RPMI8226 (cell line): ENCODE measurements at places on chromosomes 5 and 9.

DNA sequence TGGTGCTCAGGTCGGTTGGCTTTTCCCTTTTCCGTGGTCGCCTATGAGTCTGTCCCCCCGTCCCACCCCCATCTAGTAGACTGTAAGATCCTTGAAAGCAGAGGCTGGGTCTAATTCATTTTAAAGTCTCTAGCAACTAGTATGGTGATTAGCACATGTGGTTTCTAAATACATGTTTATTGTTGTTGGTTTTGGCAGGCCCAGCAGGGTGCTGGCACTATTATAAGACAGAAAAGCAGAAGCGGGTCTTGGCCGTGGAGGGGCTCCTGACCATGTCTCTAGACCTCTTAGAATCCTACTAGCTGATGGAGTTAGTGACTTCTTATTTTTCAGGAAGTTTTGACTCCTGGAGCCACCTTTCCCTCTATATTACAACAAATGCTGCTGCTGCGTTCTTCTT is 61.5 kb upstream of the TNFSF8 start:
- no peak for DNase-seq

DNA sequence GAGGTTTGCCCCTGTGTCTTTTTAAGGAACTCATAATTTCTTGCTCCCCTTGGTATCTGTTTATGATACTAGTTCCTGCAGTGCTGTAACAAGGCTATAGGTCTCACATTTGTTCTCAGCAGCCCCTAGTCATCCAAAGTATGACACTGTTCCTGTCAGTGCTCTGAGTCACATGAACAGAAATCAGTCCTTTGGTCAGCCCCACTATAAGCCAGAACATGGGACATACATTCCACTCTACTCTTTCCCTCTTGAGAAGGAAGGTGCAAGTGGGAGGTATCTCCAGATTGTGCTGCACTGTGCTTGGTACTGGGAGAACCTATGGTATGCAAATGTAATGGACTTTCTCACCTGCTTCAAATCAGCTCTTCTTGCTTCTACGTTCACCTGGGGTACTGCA is 87.0 kb downstream of the IARS1 start:
- DNase-seq, result no peak

DNA sequence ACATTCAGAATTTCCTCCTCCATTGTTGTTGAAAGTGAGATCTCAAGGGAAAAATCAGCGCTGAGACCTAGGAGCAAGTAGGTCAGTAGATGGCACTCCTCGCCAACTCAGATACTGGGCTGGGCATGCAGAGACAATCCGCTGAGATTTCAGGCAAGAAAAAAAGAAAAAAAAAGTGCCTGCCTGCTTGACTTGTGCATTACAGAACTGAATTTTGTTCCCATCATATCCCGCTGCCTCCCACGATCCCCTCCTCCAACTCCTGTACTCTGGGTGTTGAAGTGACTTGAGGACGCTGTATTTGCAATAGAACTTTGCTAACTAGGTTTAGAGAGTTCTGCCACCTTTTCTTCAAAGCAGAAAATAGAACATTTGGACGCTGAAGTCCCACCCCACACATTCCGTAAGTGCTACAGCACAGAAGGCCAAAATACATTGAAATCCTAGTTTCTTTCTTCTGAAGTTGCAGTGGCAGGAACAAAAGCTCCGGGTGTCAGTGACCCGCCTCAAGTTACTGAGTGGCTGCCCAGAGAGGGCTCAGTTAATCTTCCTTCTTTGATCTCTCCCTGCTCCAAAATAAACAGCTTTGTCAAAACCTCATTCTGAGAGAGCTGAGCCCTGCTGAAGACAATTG is 265.8 kb downstream of the MLLT3 start:
- DNase-seq, result peak; percentile 46

GRCh38 chr9:117097761-117098160 is 317.1 kb downstream of the ASTN2 start:
- DNase-seq, result no peak

- no peak for DNase-seq
Measured at GRCh38 chr9:35728041-35728971, 3.7 kb downstream of the TLN1 start.

GRCh38 chr9:136629879-136630661 is 32.6 kb upstream of the EGFL7 start:
- DNase-seq, result peak; percentile 79

DNA sequence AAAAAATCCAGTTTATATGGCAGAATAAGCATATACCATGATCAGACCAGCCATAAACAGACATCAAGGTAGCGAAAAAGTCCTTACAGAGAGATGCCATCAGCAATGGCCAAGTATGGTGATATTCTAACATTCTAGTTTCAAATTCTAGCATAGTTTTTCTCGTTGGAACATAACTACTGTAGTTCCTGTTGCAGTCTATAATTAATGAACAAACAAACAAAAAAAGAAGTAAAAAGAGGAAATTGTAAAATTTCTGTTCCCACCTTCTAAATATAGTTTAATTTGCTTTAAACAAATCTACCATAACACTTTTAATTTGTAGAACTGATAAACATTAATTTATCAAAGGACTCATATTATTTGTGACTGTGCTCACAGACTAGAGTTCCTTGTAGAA is 9.9 kb upstream of the CD180 start:
- DNase-seq, result no peak

GRCh38 chr5:167949435-167949834 is 342.0 kb upstream of the WWC1 start:
- DNase-seq, result no peak

DNA sequence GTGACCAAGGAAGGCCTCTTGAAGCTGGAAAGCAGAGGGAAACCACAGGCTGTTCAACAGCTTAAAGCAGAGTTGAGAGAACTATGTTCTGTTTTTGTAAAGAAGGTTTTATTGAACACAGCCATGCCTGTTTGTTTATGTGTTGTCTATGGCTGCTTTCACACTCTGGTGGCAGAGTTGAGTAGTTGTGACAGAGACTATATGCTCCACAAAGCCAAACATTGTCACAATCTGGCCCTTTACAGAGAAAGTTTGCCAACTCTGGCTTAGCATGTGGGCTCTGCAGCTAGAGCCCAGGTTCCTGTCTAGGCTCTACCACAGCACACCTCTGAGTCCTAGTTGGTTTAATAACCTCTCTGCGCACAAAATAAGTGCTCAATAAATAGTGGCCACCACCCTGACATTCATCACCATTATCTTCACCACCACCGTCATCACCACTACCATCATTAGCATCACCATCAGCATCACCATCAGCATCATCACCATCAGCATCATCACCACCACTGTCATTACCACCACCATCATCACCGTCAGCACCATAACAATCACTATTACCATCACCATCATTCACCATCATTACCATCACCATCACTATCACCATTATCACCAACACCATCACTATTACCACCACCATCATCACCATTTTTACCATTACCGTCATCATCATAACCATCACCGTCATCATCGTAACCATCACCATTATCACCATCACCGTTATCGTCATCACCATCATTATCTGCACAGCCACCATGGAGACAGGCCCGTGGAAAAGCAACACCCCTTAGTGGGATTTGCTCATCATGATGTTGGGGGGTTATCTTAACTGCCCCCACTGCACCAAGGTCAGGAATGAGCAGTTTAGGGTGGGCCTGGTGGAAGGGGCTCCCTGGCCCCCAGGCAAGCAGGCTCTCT is 18.3 kb downstream of the AKNA start:
- no peak for DNase-seq

DNA sequence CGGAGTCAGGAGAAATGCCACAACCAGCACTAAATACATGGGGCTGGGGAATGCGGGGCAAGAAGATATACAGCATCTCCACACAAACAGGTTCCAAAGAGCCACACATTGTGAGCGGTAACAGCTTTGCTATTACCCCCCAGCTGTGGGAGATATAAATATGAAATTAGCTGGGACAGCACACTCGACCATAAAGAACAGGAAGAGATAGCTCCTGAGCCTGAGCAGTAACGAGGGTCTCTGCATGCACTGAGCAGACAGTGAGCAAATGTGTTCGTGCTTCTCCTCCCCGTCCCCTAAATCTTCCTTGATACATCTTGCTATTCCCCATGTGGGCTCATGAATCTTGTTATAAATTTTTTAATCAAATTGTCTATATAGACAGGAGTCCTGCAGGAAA is 53.1 kb downstream of the ADAMTS2 start:
- no peak for DNase-seq

DNA sequence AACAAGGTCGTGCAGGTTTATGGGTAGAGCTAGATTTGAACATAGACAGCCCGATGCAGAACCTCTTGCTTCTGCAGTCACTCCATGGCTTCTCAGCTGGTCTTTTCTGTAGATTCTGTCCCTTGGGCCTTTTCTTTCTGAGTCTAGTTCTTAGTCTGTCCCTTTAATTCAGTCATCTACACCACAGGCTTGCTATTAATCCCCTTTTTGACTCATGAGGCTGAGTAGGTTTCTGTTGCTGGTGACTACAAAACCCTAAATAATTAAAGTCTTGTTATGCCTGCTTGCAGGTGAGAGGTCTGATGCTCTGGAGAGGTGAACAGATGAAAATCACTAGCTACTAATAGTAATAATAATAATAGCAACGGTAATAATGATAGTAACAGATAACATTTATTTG is 19.3 kb upstream of the STRBP start:
- DNase-seq, result no peak

- DNase-seq, result no peak
Measured at GRCh38 chr9:118418887-118419565, 714.8 kb downstream of the TLR4 start.

- peak; percentile 69 for DNase-seq
Measured at GRCh38 chr5:143402553-143403333, 743 bp downstream of the NR3C1 start.

GRCh38 chr5:160760008-160760407 is 92.0 kb downstream of the ATP10B start:
- no peak for DNase-seq

DNA sequence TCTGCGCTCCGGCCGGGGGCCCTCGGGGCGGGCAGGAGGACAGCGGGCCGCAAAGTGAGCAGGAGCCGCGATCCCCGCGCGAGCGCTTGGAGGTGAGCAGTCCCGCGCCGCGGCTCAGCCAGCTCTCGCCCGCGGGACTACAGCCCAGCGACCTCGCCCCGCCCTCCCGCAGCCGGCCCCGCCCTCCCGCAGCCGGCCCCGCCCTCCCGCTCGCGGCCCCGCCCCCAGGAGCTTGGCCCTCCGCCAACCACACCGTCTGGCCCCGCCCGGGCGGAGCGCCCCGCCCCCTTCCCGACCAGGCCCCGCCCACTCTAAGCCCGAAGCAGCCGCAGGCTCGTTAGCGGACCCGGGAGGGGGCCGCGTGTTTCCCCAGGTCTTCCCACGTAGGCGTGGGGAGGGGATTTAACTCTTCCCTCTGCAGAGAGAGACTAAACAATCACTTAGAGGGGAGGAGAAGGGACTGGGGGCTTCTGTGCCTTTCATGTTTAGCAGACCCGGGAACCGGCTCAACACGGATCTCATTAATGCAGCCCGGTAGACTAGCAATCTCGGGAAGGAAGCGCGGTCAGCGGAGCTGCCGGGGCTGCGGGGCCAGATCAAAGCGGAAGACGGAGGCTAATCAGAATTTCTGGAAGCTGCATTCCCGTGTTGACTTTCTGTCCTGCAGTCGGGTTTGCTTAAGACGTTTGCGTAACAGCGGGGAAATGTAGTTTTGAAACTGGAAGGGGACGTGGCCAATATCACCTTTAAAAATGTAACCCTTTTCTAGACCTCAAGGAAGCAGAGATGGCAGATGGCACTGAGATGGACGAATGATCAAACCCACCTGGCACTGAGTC is at the start of gene MYO10:
MYO10 (minus strand) TSS at position 139 of the 839 bp plus-strand sequence. CDS start 480 bp downstream, outside the sequence.
- DNase-seq, result no peak

DNA sequence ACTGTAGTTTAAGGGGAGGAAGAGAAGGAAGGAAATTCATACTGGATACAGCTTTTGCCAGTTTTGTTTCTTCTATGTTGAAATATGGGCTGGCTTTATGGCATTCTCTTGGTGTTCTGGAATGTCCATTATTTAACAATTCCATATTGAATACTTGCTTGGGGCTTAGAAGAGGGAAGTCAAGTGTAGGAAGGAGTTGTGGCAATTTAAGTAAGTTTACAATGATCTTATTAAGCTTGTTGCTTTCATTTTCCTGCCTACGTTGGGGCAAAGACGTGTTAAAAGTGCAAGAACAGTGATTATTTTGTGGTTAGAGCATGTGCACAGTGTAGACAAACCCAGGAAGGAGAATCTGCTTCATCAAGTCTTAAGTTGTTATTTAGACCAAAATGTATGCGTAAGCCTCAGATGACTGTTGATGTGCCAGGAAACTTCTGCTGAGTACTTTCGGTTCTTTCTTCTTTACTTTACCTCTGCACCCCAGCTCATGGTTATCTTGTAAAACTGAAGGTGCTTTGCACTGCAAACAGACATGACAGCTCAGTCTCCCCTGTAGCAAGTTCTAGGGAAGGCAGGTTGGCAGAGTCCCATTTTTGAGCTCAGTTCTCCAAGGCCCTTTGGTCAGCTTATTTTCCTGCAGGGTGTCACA is 75.8 kb downstream of the F2RL2 start:
- peak; percentile 91 for DNase-seq

DNA sequence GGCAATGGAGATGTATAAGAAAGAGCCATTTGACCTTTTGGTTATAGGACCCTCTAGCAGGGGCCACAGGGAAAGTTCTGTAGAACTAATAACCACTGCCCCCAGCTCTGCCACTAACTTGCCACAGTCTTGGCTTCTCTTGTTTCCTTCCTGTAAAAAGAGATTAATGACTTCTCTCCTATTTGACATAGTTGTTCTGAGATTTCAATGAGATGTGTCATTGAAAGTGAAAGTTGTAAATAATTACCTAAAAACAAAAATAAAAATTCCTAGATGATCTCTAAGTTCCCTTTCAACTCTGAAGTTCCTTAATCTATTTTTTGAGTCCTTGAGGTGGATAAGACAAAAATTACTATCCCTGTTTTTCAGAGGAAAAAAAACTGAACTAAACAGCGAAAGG is 1.4 kb upstream of the KIF12 start:
- no peak for DNase-seq

GRCh38 chr9:89278551-89278950 is 32.4 kb upstream of the CKS2 start:
- DNase-seq, result no peak

DNA sequence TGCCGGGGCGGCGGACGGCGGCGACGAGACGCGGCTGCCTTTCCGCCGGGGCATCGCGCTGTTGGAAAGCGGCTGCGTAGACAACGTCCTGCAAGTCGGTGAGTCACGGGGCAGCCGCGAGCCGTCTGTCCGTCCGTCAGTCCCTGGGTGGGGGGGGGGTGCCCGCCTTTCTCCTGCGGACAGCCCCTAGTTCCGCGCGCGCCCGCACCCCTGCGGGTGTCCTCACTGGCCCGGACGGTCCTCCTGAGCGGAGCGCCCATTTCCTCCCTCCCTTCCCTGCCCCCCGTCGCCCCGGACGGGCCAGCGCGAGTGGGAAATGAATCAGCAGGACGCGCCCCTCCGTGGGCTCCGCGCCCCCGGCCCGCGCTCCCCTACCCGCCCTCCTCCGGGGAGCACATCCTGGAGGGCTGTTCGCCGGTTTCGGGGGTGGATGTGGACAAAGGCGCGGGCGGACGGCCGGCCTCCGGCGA is 828 bp downstream of the ZSWIM6 start:
- peak; percentile 65 for DNase-seq

DNA sequence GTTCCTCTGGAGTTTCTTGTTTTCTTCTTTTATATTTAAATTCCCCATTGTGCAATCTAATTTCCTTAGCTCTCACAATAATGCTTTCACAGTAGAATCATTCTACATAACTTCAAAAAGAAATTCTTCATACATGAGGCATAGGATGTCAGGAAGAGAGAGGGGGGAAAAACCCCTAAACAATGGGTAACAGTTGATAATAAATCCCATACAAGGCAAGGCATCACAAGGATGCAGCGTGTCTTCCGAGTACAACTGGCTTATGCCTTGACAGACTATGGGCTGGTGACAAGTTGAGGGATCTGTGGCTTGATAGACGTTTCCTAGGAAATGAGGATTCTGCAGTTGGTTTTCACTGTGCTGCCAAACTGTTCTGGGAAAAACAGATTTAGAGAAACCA is 247.4 kb downstream of the ARL15 start:
- DNase-seq, result no peak
